ENCODE measurements at places on chromosomes 11 and 22.
A peak's percentile ranks its signal among the peaks of the same experiment; 100 is the strongest.

- DNase-seq: no peak
Observed at GRCh38 chr11:77106321-77106720, 3.7 kb downstream of the OMP start.

DNA sequence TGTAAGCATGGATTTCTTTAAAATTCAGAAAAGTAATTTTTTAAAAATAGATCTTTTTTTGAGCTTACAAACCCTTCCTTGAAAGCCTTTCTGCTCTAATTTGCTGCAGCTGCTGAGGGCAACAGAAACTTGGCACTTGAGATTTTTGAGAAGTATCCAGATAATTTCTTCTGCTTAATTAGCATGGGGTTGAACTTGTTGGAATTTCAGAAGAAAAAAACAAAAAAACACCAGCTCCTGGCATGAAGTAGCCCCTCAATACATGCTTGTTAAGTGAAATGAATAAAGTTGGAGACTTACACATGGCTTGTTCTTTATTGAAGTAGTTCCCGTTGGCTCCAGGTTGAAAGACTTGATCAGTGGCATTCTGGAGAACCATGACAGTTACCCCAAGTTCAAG is 331.4 kb upstream of the RAG2 start:
- no peak for DNase-seq

DNA sequence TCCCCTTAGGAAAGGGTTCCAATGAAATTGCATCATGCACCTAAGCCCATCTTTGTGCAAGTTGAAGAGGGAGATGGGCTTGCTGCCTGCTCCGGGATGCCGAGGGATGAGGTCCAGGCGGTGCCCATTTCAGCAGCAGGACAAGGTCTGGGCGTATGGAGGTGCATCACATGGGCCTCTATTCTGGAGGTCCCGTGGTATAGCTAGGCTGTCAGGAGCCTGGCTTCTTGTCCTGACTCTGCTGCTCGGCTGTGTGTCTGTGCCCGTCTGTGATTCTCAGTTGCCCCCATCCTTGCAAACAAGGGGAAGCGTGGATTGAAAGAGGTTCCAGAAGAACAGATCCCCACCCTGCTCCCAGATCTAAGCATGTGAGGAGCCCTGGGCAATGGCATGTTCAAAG is 130.0 kb downstream of the OSBP2 start:
- DNase-seq: no peak

GRCh38 chr22:17974703-17975372 is 49.5 kb downstream of the MICAL3 start:
- DNase-seq: no peak

DNA sequence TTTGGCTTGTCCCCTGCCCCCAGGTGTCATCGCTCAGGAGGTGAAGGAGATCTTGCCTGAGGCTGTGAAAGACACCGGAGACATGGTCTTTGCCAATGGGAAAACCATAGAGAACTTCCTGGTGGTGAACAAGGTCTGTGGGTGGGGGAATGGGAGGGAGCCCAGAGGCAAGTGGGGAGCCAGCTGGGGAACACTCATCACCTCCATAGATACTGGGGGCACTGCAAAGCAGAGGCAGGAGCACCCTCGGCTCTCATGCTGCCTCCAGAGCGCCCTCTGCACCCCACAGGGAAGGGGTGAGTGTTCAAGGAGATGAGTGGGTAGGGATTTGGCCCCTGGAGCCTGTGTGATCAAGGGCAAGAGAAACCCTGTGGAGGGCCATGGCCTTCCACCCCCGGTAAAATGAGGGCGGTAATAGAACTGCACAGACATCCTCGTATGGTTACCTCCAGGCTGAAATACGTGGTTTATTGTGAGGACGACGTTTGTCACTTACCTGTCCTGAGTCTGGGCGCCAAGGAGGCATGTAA is 14.0 kb downstream of the TMEM258 start:
- no peak for DNase-seq

GRCh38 chr11:126434950-126435335 is 79.5 kb downstream of the ST3GAL4 start:
- no peak for DNase-seq

DNA sequence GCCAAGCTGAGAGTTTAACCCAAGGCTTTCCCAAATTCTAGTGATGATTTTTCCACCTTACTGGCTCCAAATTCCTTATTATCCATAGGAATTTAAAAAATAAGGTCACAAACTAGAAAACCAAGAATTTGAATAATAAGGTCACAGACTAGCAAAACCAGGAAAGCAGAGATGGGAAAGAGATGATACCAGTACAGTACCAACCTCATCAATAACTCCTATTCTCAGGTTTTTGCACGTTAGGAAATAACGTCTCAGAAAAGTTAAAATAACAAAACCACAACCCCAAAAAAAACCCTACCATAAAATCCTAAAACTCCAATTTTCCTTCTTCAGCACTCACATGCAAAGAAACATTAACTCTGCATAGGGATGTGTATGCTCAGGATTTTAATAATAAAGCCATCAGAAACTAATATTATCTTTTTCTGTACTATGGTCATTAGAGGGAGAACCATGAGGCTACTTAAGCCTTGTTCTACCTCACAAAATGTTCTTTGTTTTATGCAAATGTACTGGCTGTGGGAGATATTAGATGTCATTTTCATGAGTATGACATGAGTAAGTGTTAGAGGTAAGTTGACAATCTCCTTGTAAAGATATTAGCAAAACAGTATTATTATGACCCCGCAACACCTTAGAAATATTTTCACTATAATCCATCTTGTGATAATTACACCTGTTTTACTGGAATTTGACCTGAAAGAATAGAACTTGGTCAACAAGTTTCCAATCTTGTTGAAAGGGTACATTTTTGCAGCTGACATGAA is 16.1 kb upstream of the EED start:
- no peak for DNase-seq

DNA sequence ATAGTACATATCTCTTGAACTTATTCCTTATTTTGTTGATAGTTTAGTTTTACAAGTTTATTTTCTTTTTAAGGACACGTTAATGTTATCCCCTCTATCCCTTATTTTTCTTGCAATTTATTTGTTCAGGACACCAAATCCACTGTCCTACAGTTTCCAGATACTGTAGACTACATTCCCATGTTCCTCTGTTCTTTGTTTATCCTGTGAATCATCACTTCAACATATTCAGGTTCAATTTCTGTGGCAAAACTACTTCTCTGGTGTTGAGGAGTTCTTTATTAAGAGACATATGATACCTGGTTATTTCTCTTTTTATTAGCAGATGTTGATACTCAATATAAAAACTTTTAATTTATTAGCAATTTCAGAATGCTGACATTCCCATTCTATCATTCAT is 72.8 kb upstream of the CLNS1A start:
- DNase-seq: no peak

DNA sequence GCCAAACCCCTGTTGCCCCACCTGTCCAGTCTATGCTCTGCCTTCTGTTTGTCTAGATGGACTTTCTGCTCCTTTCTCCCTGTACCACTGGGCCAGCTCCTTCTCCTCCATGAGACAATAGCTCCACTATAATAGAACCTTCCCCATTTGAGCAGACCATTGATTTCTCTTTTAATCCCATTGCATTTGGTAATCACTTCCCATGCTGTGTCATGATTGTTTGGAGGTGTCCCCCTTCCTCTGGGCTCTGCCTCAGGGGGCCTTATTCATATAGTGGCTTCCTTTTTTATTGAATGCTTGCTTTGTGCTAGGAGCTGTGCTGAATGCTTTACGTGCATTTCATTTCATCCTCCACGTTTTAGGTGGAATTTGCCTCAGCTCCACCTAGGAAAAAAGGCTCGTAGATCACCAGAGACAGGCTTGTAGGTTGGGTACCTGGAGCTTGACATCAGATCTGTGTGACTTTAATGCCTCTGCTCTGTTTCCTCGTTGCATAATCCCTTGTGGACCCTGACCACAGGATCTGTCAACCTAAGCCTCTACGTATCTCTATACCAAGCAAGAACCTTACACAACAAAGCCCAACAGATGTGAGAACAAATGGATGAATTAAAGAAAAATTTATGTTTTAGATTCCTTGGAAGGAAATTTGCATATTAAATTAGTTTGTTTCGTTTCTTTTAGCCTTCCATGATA is 106.2 kb upstream of the RASSF10 start:
- no peak for DNase-seq

GRCh38 chr11:122392508-122392907 is 263.0 kb upstream of the UBASH3B start:
- no peak for DNase-seq

- DNase-seq: no peak
Observed at GRCh38 chr11:83159902-83160865, 3.3 kb downstream of the PCF11 start.

GRCh38 chr11:22808571-22809197 is 20.9 kb downstream of the SVIP start:
- DNase-seq: no peak

DNA sequence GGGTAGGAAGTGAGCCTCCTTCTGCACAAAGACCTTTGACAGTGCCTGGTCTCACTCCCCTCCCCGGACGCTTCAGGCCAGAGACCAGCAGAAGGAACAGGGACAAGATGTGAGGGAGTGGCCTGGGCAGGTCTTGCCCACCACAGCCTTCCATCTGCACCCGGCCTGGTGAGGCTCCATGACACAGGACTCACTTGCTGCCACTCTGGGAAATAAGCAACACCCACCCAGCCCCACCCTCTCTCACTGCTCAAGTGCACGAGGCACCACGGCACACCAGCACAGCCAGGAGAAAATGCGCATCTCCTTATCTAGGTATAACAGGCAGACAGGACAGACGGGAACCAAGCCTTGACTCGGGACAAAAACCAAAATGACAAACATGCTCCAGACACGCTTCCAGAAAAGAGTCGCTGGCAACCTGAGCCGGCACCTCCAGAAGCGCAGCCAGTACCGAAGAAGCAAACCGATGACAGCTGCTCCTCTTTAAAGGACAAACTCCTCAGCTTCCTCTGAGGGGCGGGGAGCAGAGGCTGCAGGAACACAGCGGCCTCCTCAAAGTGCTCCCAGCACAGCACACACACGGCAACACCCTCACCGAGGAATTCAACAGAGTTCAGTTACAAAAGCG is 41.7 kb downstream of the BRD1 start:
- DNase-seq: no peak

DNA sequence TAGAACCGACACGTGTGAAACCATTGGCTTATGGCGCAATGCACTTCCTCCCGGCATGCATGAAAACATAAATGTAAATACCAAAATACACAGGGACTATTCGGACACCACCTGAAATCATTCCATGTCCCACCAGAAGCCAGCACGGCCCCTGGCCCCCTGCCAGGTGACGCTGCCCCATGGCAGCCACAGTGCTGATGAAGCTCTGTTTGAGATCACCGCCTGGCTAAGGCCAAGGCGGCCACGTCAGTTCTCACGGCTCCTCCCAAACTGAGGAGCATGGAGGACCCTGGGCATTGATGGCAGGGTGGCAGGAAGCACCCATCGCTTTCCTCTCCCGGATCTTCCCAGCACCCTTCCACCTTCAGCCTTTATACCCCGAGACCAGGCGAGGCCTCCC is 89.5 kb downstream of the CDKN1C start:
- no peak for DNase-seq

GRCh38 chr22:43234264-43234988 is 47.5 kb upstream of the TTLL12 start:
- no peak for DNase-seq

GRCh38 chr11:69636512-69637197 is 4.3 kb upstream of the CCND1 start:
- DNase-seq: peak; percentile 83

DNA sequence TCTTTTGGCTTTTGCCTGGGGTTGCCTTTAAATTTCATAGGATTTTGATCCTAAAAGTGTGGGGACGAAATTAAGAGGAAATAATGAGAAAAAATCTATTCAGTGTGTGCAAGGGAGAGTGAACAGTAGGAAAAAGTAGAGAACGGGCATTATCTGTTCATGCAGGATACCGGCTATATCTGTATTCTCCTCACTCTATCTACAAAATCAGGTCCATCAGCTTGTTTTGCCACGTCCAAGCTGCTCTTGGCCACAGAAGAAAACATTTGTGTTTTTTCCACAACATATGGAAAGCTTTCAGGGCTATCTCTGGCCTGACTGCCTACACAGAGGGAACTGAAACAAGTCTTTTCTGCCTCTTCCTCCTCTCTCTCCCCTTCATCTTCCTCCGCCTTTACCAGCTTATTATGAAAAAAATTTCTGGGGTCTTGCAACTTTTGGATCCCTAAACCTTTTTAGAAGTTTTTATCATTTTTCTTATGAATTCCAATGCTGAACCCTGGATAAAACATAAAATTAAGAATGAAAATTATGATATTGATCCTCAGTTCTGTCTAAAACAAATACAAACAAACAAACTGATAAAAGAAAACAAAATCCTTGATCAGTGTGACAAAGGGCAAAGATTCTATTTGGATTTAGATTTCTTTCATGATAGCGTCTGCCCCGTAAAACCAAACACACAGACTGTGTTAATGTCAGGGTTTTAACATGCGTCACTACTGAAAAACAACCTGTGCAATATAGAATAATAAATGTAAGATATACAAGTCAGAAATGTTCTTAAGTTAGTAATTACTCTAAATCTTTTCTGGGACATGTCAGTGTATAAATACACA is 219.7 kb downstream of the CNTN5 start:
- DNase-seq: no peak

DNA sequence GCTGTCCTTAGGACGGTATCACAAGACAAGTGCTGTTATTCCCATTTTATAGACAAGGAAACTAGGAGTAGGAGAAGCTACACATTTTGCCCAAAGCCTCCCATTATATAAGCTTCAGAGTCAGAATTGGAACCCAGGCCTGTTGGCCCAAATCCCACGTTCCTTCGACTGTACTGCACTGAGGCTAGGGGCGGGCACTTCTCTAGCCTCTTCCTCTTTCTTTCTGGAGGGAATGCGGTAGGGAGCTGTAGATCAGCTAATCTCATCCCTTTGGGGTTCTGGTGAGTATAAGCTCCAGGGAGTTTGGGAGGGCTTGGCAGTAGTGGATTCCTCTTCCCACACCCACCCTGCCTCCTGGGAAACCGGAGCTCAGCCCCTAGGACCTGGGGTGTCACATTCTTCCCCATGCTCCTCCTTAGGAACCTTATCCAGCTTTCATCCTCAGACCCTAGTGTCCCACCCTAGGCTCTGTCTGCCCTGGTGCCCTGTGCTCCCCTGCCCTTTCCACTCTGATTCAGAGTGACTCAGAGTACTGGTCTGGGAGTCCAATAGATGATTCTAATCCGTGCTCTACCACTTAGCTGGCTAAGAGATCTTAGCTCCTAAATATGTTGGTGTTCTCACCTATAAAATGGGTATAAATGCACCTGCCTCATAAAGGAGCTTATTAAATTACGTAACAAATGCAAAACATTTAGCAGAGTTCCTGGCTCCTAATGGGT is 29.3 kb downstream of the PHLDB1 start:
- DNase-seq: no peak

GRCh38 chr11:44286268-44286880 is 23.6 kb downstream of the ALX4 start:
- DNase-seq: no peak

DNA sequence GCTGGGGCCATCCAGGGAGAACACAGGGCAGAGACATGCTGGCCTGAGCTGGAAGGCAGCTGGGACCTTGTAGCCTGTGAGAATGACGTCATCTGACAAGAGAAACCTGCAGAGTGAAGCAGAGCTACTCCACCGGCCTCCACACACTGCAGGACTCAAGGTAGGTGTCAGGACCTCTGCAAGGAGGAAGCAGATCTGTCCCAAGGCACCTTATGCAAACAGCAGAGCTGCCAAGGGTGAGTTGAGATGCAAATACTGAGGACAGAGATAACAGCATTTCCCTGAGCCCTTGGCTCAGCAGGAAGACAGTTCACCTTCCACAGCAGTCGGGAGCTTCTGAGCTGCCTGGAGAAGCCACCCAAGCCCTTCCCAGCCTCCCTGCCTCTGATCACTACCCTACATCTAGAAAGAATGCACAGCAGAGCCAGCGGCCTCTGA is 51.9 kb upstream of the IGSF9B start:
- no peak for DNase-seq

Measured in left renal pelvis (tissue), 4 donors.